ENCODE measurements at places on chromosomes 11 and 22.

DNA sequence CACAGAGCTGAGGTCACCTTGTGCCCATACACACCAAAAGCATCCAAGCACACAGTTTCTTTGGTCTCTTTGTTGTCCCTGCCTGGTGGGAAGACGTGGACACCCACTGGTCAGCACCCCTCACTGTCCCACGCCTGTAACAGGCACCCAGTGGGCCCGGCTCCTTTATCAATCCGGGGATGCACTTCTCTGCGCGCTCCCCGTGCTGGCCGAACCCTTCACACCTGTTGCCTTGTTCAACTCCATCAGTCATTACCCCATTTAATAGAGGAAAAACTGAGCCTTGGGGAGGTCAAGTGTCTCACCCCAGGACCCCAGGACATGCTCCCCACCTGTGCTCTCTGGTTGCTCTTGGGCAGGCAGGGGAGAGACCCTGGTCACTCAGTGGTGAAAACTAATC is 49.7 kb upstream of the FGF3 start:
- DNase-seq: no peak

DNA sequence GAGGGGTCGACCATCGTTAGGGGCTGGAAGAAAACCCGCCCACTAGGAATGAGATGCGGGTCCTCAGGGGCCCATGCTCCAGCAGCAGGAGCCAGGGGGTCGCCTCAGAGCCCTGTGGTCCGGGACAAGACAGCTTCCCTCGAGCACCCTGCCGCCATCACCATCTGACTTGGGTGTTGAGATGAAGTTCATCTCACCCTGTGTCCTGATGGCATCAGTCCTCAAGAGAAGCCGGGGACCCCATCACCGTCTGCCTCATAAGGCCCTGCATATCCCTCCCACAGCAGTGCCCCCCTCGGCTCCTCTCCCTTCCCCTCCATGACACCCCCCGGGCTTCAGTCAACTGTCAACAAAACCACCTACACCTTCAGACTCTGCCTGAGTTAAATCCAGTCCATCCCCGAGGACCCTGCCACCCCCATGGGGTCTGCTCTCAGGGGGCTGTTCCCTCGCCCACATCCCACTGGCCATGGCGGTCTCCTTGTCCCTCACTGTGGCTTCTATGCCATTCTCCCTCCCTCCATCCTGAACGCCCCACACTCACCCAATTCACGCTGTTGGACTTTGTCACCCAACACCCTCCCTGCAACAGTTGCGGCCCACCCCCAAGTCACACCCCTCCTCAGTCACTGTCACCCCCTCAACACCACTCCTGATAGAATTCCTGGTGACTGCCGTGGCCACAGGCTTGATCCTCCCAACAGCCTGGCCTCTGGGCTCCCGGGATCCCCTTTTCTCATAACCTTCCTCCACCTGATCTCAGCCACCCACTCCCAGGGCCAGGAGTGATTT is 87.7 kb upstream of the RTL6 start:
- DNase-seq: no peak

DNA sequence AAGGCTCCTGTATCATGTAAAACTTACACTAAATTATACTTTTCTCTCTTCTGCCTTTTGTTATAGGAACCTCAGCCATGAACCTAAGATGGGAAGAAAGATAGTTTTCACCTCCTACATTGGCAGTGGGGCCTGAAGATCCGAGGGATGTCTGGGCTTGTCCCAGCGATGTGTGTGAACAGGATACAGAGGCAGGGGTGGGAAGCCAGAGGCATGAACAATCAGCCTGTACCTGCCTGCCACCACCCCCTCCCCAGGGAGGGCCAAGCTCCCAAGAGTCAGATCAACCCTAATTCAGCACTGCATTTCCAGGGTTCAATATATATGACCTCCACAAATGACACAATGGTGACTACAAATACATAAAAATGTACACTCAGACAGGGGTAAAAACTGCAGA is 9.4 kb downstream of the KIAA0930 start:
- no peak for DNase-seq

DNA sequence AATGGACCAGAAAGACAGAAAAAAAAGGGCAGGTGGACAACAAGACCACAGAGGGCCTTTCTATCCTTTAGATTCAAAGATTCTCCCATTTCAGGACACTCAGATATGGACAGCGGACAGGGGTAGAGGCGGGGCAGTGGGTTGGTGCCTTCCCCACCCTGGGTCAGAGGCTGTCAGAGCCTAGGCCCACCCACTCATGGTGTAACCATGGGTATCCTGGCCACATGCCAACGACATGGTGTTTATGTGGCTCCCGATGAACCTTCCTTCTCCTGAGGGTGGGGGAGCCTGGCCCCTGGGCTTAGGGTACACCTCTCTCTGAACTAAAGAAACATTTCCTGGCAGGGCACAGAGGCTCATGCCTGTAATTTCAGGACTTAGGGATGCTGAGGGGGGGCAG is 14.3 kb upstream of the P2RY2 start:
- no peak for DNase-seq

- no peak for DNase-seq
Measured at GRCh38 chr11:96026310-96026709, 102.4 kb upstream of the MTMR2 start.

- peak; percentile 35 for DNase-seq
Measured at GRCh38 chr11:45110562-45110961, 35.9 kb upstream of the PRDM11 start.

- peak; percentile 38 for DNase-seq
Measured at GRCh38 chr22:39898997-39899396, 1.9 kb upstream of the GRAP2 start.
